Kasumi-1 (cell line): ENCODE measurements at places on chromosomes 6 and 20.
A peak's percentile ranks its signal among the peaks of the same experiment; 100 is the strongest.

DNA sequence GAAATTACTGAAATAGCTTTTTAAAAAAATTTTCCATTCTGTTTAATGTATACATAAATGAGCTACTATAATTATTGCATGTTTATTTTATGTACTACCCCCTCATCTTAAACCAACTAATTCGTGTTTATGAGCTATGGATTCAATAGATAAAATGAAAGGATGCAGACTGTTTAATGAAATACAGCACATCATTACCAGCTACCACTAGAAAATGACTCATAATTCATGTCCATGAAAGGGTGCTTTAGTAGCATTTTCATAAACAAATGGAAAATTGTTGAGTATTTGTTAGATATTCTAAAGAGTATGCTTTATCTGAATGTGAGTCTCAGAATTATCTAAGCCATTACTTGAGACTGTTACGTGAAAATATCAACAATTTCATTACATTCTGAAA lies 1590.1 kb downstream of the HACE1 start:
- no peak for DNase-seq

GRCh38 chr6:35474942-35475570 lies 6.9 kb downstream of the RPL10A start:
- DNase-seq: no peak

DNA sequence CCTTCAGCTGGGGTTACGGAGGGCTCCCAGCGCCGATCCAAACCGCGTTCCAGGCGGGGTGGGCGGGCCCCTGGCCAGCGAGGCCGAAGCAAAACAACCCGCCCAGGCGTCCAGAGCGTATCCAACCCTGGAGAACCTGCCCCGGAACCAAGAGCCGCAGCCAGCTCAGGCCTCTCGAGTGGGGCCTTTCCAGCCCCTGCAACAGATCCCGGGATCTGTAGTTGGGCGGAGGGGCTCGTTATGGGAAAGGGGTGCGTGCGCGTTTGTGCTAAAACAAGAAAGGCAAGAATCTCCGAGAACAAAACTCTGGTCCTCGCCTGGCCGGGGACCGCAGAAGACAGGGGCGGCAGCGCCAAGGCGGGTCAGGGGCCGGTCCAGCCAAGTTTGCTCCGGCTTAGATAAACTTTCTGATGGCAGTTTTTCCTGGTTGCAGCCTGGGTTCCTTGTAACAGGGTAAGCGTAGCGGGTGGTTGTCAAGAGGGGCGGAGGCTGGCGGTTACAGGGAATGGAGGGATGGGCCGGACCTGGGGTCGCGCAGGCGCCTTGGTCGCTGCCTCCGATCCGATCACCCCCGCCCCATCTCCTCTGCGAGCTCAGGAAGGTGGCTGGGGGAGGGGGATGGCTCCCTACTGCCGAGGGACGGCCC lies 448 bp upstream of the RIN2 start:
- no peak for DNase-seq

DNA sequence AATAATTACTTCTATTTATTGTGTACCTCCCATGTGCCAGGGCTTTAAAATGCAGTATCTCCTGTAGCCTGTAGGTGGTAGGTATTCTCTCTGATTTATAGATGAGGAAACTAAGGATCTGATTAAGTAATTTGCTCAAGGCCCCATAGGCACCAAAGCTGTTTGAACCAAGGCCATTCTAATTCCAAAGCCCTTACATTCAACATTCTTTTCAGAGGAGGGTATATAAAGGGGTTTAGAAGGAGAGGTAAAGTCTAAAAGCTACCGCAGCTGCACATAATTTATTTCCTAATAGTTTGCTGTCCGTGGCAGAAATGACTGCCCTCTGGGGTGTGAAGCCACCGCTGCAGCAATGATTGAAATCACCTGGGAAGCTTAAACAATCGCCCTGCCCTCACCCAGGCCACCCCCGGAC lies 95.0 kb upstream of the FAM8A1 start:
- DNase-seq: no peak

GRCh38 chr6:45376310-45377042 lies 1.3 kb downstream of the SUPT3H start:
- no peak for DNase-seq

GRCh38 chr20:36319356-36320260 lies 13.5 kb downstream of the DLGAP4 start:
- no peak for DNase-seq

DNA sequence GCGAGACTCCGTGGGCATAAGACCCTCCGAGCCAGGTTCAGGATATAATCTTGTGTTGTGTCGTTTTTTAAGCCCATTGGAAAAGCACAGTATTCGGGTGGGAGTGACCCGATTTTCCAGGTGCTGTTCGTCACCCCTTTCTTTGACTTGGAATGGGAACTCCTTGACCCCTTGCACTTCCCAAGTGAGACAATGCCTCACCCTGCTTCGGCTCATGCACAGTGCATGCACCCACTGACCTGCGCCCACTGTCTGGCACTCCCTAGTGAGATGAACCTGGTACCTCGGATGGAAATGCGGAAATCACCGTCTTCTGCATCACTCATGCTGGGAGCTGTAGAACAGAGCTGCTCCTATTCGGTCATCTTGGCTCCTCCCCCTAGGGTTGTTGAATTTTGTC lies 307.7 kb upstream of the DEFB115 start:
- no peak for DNase-seq

GRCh38 chr6:39302669-39303424 lies 11.4 kb downstream of the KCNK17 start:
- DNase-seq: peak; percentile 75

DNA sequence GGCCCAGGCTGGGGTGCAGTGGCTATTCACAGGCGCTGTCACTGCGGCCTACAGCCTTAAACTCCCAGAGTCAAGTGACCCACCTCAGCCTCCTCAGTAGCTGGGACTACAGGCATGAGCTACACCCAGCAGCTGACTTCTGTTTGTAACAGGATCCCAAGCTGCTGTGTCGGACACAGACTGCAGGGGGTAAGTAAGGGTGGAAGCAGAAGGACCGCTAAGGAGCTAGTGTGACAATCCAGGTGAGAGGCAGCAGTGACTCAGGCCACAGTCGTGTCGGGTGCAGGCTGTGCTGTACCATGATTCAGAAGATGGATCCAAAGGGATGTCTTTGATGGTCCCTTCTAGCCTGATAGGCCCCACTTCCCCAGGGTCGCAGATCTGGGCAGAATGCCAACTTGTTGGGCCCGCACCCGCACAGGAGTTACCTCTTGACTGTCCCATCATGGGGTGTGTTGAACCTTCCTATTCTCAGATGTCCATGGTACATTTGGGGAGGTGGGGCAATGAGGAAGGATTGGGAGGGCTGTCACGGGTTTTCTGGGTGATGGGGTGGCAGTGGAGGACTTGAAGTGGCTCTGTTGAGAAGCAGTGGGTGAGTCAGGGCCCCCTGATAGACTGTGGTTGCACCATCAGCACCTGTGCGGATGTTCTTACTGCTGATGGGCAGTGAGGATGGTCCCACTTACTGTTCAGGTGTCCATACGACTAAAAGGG lies 25.3 kb downstream of the AAR2 start:
- no peak for DNase-seq

GRCh38 chr6:140641412-140641811 lies 1267.0 kb upstream of the CITED2 start:
- no peak for DNase-seq

GRCh38 chr20:21325296-21325695 lies 22.2 kb downstream of the XRN2 start:
- peak; percentile 49 for DNase-seq

GRCh38 chr6:968791-969190 lies 275.9 kb upstream of the EXOC2 start:
- no peak for DNase-seq

DNA sequence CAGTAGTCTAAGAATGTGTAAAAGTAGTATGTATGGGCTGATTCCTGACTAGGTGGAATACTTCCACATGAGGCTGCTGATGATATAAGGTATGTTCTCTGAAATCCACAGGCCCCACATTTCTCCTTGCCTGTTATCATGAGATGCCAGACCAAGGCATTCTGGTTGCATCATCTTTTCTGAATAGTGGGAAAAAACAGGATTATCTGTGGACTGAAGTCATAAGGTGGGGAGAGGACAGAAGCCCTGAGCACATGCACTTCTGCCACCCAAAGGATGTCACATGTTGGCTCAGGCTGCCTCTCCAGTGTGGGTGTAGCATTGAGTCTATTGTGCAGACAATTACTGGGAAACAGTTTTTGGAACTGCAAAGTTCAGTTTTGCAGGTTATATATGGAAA lies 184.5 kb upstream of the RAB32 start:
- DNase-seq: no peak

DNA sequence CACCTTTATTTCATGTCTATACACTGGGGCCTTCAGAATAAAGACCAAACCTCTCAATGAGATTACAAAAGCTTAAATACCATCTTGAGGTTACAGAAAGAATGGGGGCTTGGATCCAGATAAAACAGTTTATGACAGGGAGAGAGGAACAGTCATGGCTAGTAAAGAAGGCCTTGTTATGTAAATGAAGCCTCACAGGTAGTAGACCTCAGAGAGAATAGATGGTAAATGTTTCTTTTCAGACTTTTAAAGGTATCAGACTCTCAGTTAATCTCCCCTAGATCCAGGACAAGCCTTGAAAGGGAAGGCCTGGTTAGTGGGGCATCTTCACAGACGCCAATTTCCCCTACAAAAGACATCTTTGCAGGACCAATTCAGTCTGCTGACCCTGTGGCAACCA lies 1325.6 kb downstream of the HACE1 start:
- DNase-seq: no peak

DNA sequence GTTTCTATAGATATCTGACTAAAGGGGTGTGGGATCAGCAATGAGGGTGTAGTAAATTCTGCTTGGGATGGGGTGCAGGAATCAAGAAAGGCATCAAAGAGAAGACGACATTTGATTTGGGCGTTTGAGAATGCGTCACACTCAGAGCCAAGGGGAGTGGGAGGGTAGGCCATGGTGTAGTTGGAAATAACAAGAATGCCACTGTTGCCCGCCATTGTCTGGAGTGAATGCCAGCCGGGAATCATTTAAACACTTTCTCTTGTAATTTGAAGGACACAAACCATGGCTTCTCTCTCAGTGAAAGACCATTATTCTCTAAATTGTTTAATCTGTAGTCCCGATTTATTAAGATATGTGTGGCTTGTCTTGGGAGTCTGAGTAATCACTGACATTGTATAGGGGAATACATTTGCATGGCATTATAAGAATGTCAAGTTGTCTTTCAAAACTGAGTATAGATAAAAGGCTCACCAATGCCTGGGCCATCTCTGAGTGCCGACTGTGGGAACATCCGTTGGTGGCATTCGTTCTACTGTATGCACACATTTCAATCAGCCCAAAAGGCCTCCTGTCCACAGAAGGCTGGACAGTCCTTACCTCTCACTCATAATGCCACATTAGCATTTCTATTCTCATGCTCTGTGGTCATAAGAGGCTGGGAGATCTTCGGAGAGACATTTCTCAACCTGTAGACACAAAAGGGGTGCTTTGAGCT lies 777.8 kb downstream of the KIF16B start:
- no peak for DNase-seq

- DNase-seq: peak; percentile 84
These were observed 24.4 kb downstream of the CNBD2 start for GRCh38 chr20:35992713-35993335.
